Caki2 (cell line): ENCODE measurements at places on chromosomes 11 and 22. TPM values are rescaled to one million over a fixed set of nuclear protein-coding genes. Genes with fewer than 3 reads are reported as not detected.

DNA sequence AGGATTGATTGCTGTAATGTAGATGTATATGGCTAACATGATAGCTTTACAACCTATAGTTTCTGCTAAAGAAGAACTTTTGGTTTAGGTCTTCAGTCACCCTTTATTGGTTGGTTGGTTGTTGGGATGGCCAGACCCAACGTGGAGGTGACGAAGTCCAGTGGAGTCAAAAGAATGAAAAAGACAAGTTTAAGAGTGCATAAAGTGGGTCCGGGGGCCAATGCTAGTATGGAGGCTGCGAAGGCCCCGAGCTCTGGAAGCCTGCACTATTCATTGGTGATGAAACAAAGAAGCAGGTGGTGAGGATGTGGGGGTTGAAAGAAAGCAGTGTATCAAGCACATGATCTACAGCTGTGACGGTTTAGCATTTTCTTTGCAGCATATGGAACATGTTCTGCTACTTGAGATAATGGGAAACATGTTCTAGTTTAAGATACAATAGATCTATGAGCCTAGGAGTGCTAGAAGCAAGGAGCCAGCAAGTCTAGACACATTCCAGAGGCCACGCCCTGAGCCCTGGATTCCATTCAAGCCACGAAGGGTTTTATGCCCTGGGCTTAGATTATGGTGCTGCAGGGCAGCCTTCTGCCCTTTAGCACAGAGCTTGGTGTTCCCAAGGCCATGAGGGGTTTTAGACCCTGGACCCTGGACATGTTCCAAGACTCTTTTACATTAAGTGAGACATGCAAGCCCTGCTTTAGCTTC, 6.3 kb downstream of the TCP11L1 start:
- no peak for DNase-seq

Gene ABCG4
- total RNA-seq, result not detected in 2 replicates

DNA sequence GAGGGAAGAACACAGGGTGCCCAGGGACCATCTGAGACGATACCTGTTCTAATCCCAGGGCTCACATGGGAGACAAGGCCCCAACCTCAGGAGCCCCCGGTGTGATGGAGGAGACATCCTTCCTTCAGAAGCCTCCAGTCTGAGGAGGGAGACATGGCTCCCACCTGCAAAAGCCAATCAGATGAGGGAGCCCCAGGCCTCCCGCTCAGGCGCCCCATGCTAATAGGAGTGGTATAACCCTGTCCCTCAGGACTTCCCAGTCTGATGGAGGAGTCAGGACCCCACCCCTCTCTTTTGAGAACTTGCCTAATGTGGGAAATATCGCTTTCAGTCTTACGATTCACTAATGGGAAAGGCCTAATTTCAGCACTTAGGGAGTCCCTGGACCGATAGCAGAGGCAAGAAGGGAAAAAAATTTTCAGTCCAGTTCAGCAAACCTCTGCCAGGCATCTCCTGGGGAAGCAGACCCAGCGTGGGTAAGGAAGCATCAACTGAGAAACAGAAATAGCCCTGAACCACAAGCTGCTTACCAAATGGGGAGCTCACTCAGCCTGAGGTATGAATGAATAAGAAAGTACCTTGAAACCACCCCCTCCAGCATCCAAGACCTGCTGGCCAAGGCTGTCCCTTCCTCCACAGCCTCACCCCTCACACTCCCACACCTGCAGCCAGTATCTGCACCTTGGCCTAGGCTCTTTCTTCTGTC, 5.9 kb downstream of the ARRB1 start:
- no peak for DNase-seq

Gene ACO2
- total RNA-seq, result 117 and 152 TPM in 2 replicates

Gene PDE3B
- 0.54 and 1.6 TPM in 2 replicates for total RNA-seq

DNA sequence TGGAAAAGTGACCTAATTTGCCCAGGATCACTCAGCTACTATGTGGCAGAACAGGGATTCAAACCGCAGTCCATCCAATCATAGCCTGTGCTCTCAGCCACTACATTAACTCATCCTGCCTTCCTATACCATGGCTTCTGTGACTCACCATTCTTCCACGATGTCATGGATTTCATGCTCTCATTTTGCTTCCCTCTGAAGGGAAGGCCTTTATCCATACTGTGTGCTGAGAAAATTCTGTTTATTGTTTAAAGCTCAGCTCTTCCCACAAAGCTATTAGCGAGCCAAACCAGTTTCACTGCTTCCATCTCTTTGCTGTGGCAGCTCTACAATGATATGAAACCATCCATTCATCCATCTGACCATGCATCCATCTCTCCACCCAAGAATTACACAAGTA, 289.9 kb downstream of the TENM4 start:
- DNase-seq, result no peak

DNA sequence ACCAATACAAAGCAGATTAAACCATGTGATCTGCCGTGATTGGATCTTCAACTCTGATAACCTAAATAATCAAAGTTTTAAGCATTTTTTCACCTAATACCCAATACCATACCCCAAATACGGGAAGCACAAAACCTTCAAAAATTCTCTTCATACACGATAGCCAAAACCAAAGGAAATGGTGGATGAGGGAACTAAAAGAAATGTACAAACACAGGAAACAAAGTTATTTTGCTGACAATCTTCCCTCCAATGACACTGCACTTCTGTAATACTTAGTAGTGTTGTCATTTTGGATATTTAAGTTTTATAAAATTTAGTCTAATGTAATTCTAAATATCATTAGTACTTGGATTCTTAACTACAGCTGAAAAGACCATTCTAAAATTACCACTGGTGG, 27.0 kb downstream of the CSTF3 start:
- DNase-seq, result no peak

DNA sequence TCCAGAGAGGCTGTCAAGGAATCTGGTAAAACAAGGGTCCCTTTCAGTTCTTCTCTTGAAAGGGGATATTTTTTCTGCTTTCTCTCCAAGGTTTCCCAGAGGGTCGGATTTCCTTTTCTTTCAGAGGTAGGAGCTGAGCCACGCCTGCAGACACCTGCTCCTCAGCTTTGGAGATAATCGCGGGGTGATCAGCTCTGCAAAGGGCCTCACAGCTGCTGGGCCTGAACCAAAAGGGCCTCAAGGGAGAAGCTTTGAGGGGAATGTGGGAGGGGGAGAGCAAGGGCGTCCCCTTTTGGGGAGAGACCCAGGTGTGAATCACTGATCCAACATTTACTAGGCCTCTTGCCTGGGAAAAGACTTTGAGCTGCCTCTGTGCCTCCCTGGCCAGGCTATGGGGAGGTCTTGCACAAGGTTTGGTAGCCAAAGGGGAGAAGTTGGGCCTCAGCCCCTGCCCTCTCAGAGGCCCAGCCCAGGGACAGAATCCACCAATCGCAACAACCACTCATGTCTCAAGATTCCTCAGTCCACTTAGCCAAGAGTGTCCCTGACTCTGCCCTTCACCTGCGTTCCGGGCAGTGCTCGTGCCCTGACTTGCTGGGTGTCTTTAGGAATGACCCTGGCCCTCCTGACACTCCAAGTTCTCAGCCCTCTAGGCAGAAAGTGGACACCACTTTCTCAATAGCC, 14.0 kb upstream of the TP53I11 start:
- DNase-seq, result no peak

Gene SESN3
- total RNA-seq, result 0.67 and 2.1 TPM in 2 replicates

GRCh38 chr11:2929531-2929949, 320 bp upstream of the PHLDA2 start:
- peak; percentile 69 for DNase-seq

DNA sequence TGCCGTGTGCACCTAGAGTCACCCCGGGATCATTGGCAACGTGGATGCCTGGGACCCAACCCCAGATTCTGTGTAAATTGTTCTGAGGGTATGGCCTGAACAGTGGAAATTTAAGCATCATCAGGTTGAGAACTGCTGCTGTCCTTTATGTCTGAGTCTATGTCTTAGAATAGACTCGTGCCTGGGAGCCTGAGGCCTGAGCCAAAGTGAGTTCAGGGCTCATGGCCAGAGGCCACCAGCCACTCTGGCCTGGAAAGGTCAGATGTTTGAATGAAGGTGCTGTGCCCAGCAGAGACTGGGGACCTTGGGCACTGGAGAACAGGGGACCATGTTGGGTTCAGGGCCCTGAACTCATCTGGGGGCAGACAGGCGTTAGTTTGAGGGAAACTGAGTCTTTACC, 91.1 kb downstream of the MYO18B start:
- DNase-seq, result no peak

Gene MRGPRE
- total RNA-seq, result not detected in 2 replicates

Gene MS4A3
- not detected in 2 replicates for total RNA-seq

GRCh38 chr11:47837929-47838328, 10.2 kb downstream of the NUP160 start:
- DNase-seq, result no peak

DNA sequence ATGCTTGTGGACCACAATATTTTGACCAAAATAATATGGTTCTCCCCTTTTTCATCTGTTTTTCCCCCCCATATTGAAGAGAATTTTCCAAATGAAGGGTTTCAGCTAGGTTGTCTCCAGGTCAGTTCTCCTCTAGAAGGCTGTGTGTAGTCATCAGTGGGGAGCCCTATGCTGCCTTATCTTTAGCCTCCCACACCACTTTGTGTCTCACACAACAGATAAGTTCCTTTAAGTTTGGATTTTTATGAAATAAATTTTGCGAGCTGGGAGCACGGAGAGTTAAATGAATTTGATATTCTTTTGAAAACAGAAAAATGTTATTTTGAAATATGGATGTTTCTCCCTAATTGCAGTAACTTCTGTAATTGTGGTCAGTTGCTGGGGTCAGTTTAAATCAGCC, 28.9 kb downstream of the PAX6 start:
- no peak for DNase-seq

- no peak for DNase-seq
Observed at GRCh38 chr11:83921447-83922192, 635.5 kb upstream of the CCDC90B start.

Gene SEZ6L
- total RNA-seq, result not detected in 2 replicates

Gene LRRC56
- total RNA-seq, result 2.0 and 3.4 TPM in 2 replicates

Gene HPX
- total RNA-seq, result 9.0 TPM in 1 of 2 replicates, not detected in the other

Gene MYRF
- 2.5 and 7.4 TPM in 2 replicates for total RNA-seq

GRCh38 chr11:1471736-1472135, 14.8 kb downstream of the MOB2 start:
- no peak for DNase-seq

GRCh38 chr11:77039491-77040400, 5.5 kb downstream of the B3GNT6 start:
- no peak for DNase-seq

DNA sequence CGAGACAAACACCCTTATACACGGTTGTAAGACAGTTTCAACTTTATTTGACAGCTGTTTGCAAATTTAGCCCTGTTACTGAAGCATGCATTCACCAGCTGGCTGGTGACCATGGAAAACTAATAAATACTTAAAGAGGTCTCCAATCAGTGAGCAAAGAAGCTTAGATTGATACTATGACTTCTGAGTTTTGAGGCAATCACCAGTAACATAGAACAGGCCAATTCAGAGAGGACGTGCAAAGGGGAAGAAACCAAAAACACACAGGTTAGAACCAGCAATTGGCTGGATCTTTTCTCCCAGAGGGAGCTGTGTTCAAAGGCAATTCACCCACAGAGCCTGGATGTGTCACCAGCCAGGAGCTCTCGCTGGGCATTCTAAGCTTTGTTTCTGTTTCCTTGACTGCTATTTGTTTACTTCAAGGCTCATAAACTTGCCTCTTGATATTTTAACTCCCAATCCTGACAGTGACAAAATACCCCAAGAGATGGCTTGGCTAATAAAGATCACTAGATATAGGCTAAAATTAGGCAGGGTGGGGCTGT, 113.6 kb upstream of the MTMR2 start:
- peak; percentile 43 for DNase-seq

DNA sequence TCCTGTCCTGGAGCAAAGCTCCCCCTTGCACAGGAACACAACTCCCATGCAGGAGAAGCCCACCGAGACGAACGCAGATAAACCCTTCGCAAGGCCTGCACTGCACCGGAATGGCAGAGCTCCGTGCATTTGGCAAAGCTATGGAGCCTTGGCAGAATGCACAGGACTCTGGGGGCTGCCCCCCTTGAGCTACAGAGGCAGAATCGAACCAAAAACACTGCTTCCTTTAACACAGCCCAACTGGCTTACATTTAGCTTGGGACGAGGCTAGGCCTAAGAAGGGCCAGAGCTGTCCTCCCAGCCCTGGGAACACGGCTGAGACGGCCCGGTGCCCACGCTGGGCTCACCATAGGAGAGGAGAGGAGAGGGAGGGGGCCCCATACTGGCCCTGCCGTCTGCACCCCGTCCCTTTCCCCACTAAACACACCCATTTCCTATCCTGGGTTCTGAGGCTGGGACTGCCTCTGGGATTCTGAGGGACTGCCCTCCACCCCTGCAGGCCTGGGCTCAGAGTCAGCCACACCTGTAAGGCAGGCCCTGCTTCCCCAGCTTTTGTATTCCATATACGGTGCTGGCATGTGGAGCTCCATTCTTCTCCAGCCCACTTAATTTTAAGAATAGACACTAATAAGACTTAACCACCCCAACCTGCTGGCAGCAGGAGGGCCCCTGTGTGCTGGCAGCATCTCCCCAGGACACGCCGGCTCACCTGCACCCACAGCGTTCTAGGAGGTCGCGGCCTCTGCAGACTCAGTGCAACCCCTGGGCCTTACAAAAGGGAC, 32.9 kb downstream of the PPM1F start:
- no peak for DNase-seq

DNA sequence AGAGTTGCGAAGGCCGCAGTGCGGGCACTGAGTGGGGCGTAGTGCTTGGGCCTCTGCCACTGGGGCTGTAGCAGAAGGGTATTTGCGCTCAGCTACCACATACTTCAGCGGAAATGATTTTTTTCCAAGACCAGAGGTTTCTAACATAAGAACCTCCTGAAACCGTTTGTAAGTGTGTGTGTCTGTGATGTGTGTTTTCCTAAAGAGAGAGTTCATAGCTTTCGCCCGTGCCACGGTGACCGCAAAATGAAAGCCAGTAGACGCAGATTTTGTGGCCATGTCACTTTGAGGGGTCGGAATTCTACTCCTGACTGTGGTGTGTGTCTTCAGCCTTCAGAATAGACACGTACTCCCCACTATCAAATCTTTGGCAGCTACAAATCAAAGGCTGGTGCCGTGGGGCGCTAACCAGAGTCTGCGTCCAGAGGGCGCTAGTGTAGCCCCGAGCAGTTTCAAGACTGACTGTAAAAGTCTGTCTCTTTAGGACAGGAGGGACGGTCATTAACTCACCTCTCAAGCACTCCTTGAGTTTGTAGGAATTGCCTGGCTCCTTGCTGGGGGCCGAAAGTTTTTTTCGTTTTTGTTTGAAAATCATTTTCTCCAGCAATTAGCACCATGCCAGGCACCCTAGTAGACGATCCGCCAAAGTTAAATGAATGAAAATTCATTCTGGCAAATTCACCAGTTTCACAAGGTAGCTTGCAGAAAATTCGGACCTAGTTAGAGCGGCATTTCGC, 2.5 kb upstream of the CALCA start:
- DNase-seq, result no peak
